ENCODE measurements at places on chromosomes 5 and 9. TPM values are rescaled to one million over a fixed set of nuclear protein-coding genes. Genes with fewer than 3 reads are reported as not detected.

DNA sequence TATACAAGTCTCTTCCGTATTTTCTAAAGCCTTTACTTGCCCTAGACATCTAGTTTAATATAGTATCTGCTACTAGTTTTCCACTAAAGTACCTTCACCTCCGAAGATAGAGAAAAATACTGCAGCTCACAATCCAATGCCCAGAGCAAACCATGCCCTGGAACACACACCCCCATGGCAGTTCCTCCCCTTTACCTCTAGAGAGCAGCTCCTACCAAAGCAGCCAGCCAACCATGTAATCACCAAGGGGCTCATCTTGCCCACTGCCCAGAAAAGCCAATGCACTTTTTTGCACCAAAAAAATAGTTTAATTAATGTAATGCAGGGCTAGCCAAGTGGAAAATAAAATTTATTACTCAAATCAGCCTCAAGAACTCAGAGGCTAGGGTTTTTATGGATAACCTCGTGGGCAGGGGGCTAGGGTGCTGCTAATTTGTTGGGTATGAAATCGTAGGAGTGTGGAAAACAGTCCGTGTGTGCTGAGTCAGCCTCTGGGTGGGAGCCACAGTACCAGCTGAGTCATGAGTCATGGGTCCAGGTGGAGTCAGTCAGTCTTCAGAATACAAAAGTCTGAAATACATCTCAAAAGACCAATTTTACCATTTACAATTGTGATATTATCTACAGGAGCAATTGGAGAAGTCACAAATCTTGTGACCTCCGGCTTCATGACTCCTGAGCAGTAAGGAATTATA, 120.1 kb upstream of the ACO1 start:
- no peaks in the 10 kb centered on the region for H3K4me1 ChIP-seq
- peaks cover 15% of the 10 kb centered on the region for H3K27me3 ChIP-seq
- H3K4me3 ChIP-seq = no peak overlapping the region

DNA sequence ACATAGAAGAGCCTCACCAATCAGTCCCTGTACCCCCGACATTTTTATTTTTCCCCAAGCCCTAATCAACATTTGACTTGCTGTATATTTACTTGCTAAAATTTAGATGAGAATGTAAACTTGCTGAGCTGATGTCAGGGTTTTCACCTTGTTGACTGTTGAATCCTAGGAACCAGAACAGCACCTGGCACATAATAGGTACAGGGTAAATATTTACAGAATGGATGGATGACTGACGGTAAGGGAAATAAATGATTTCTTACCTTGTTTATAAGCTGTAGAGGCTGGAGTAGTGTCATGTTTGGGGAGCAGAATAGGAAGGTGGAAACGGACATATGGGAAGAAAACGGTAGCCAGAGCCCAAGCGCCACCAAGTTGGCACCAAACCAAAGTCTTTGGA, 107.0 kb upstream of the NUDT12 start:
- H3K4me1 ChIP-seq = peaks cover 6% of the 10 kb centered on the region
- no peak for DNase-seq
- no peak overlapping the region for H3K4me3 ChIP-seq

DNA sequence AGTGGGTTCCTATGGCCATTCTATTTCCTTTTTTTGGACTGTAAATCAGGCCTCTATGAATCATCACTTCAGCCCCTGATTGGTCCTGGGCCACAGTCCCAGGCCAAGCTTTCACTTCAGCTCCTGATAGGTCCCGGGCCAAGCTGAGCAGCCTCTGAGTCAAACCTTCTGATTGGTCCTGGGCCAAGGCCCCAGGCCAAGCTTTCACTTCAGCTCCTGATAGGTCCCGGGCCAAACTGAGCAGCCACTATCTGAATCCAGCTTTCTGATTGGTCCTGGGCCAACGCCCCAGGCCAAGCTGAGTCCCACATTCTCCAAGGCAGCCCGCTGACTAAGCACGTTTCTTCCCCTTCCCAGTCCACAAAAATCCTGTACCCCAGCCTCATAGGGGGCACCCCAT, 1972.9 kb upstream of the ACO1 start:
- H3K36me3 ChIP-seq = no peaks in the 10 kb centered on the region
- no peak overlapping the region for H3K4me3 ChIP-seq
- no peaks in the 10 kb centered on the region for H3K4me1 ChIP-seq
- no peak overlapping the region for H3K27ac ChIP-seq

GRCh38 chr5:111776913-111777781, 20.2 kb upstream of the NREP start:
- peaks cover 17% of the 10 kb centered on the region for H3K4me1 ChIP-seq
- no peaks in the 10 kb centered on the region for H3K27me3 ChIP-seq
- H3K4me3 ChIP-seq = no peak overlapping the region
- DNase-seq = no peak

DNA sequence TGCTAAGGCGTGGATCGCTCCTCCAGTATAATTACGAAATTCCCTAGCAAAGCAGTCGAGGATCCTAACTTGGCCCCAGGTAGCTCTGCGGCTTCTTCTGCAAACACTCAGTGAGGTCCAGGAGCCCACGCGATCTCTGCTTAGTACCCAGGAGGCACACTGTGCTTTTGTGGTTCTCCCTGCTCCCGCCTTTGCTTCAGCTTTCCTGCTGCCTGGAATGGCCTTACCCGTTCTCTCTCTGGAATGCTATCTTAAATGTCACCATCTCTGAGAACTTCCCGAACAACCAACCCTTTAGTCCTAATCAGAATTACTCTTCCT, 639 bp downstream of the INVS start:
- no peaks in the 10 kb centered on the region for H3K27me3 ChIP-seq
- peak overlapping the region; percentile 96 for H3K27ac ChIP-seq
- H3K36me3 ChIP-seq = peaks cover 22% of the 10 kb centered on the region
- DNase-seq = no peak

- peaks cover 33% of the 10 kb centered on the region for H3K27me3 ChIP-seq
- no peaks in the 10 kb centered on the region for H3K36me3 ChIP-seq
- H3K4me1 ChIP-seq = no peaks in the 10 kb centered on the region
- DNase-seq = peak; percentile 30
- H3K4me3 ChIP-seq = no peak overlapping the region
Measured at GRCh38 chr5:100110497-100110896, 424.7 kb upstream of the FAM174A start.

DNA sequence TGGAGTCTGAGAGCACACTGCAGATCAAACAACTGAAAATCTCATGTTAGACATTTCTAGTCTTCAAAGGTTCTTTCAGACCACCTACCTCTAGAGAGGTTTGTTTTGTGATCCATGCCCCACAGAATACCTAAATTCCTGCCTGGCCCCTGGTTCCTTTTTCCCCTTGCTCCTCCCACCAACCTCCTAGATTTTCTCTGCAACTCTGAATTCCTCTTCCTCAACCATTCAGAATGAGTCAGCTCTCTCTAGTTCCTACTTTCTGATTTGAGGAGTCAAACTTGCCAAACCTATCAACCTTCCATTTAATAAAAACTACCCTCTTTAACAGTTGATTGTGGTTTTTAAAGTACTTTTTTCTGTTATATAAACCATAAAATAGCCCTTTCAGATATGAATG, 83.2 kb upstream of the ZNF462 start:
- H3K27me3 ChIP-seq = no peaks in the 10 kb centered on the region
- no peak overlapping the region for H3K4me3 ChIP-seq
- H3K4me1 ChIP-seq = peaks cover 4% of the 10 kb centered on the region
- no peak overlapping the region for H3K27ac ChIP-seq

The IL13 gene
- total RNA-seq = not detected

The GRXCR2 gene
- total RNA-seq = not detected

The ADAMTS19 gene
- not detected for total RNA-seq

Data from MCF 10A (cell line).